ENCODE measurements at places on chromosomes 5 and 9.

DNA sequence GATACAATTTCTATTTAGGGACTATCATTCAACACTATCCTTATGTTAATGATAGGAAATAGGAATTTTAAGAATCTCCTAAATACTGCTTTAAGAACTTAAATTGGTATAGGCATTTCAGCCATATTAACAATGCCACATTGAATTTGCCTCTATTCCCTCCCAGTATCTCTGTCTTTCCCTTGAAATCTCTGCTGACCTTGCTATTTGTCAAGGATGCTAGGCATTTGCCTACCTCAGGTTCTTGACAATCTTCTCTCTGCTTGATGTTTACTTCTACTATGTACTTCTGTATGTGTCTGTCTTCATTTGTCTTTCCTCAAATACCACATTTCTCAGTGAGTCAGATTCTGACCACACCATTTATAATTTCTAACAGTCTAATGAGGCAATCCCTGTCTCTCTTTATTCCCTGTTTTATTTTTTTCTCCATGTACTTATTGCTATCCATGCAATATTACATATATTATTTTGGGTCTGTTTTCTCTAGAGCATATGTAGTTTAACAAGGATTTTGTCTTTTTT lies 1461.4 kb upstream of the CDH9 start:
- DNase-seq: no peak

DNA sequence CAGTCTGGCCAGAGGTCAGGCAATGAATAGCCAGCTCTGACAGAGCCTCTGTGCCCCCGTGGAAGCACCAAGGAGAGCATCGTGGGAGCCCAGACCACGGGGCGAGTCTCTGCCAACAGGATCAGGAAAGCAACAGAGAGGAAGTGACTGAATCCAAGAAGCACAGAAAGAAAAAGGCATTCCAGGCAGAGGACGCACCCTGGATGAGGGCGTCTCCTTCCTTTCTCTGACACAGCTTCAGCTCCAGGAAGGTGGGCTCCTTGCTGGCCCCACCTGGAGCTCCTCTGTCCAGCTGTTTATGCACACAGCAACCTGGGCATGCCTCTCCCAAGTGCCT lies 16.6 kb downstream of the HK3 start:
- no peak for DNase-seq

DNA sequence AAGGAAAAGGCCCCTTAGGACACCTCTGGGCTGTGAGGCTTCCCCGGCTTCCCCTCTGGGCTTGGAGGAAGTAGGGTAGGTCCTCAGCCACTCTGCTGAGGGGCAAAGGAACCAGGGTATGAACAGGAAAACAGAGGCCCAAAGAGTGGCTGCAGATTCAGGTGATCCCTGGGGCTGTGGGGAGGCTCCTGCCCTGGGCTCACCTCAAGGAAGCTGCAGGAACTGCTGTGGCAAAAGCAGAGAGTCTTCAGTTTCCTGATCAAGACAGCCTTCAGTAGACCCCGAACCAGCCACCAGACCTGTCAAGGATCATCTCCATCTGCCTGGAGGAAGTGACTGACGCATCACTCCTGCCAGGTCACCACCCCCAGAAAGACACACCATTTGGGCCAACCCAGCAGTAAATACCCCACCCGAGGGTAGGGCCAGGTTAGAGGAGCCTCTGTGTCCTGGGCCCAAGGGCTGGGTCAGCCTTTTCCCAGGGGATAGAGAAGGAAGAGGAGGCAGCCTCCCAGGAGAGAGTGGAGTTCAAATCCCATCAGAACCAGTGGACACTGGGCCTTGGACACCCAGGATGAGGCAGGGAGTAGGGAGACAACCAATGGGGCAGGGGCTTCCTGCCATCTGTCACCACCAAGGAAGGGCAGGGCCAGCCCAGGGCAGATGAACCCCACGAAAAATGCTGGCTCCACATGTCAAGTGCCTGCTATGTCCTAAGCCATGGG lies 5.8 kb upstream of the ST6GALNAC6 start:
- peak; percentile 70 for DNase-seq

- peak; percentile 60 for DNase-seq
These were observed at the start of gene C5orf63 for GRCh38 chr5:127072861-127073846. Gene C5orf63 (minus strand): TSS chr5:127073502. CDS start chr5:127058995, 14,507 bp downstream.

DNA sequence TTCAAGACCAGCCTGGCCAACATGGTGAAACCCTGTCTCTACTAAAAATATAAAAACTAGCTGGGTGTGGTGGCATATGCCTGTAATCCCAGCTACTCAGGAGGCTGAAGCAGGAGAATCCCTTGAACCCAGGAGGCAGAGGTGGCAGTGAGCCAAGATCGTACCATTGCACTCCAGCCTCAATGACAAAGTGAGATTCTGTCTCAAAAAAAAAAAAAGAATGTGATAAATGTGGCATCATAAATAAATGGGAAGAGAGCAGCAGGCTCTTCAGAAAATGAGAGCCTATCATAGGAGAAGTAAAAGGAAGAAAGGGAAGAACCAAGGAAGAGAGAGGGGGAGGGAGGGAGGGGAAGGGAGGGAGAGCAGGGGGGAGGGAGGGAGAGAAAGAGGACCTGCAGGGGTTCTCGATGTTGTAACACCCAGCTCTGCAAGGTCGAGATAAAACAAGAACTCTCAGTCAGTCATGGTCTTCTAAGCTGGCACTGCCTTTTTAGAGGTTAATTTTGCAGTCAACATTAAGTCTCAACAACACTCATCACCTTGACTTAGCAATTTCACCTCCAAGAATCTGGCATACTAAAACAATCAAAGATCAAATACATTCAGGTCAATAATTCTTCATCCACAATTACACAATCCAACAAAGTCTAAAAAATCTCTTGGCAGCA lies 68.7 kb upstream of the SIMC1 start:
- no peak for DNase-seq
